ENCODE measurements at places on chromosomes 16 and 17.

DNA sequence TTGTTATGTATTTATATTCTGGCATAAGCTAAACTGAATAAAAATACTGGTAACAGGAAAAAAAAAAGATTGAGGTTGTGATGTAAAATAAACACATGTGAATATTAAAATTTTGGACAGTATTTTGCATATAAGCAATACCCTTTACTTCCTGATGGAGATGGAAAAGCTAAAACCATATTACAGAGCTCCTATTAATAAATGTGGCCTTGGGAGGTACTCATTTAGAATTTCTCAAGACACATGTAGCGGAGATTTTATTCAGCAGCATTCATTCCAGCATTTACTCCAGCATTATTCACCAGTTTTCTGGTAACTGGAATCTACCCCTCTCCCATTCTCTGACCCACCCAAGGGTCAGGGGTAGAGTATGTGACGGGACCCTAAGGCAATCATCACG lies 94.3 kb upstream of the AXIN2 start:
- no peak for DNase-seq

GRCh38 chr17:14922411-14922810 lies 342.7 kb downstream of the PMP22 start:
- no peak for DNase-seq

- DNase-seq: no peak
Observed at GRCh38 chr16:26212599-26212998, 520.8 kb downstream of the HS3ST4 start.

DNA sequence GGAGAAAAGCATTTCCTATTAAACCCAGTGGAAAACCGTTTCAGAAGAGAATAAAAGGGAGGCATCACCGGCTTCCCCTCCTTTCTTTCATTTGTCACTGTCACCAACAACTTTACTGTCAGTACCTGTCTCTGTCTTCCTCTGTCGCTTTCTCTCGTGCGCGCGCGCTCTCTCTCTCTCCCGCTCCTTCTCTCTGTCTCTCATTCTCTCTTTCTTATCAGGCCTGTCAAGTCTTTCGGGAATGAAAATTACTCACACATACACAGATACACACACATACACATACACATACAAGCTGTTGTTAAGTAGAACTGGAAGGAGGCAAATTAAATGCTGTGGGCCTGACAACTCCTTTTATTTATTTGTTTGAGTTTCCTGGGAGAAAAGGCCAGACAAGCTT lies 17.6 kb downstream of the MYOCD start:
- no peak for DNase-seq

- DNase-seq: no peak
Observed at GRCh38 chr16:53546988-53547391, 44.0 kb upstream of the AKTIP start.

Data from AG09319 (cell line).